A172 (cell line): ENCODE measurements at places on chromosomes 1 and 21. TPM values are rescaled to one million over a fixed set of nuclear protein-coding genes. Genes with fewer than 3 reads are reported as not detected.

Gene CCDC30
- total RNA-seq = 1.2 and 1.8 TPM in 2 replicates

Gene OR10Z1
- total RNA-seq = not detected in 2 replicates

Gene TPTE
- total RNA-seq = 1.2 and 2.5 TPM in 2 replicates

Gene CHODL
- 0.12 TPM in 1 of 2 replicates, not detected in the other for total RNA-seq

Gene CSF3R
- not detected in 2 replicates for total RNA-seq

Gene ATP1A4
- total RNA-seq = not detected in 2 replicates

Gene TNFRSF14
- 0.05 and 0.10 TPM in 2 replicates for total RNA-seq

Gene IGSF9
- total RNA-seq = 0.89 and 1.6 TPM in 2 replicates

Gene IFNLR1
- not detected in 2 replicates for total RNA-seq

Gene KRTAP19-1
- total RNA-seq = not detected in 2 replicates

Gene UBE2U
- total RNA-seq = not detected in 2 replicates

GRCh38 chr1:207300970-207301369 is 20.5 kb upstream of the CD55 start:
- no peak for DNase-seq

DNA sequence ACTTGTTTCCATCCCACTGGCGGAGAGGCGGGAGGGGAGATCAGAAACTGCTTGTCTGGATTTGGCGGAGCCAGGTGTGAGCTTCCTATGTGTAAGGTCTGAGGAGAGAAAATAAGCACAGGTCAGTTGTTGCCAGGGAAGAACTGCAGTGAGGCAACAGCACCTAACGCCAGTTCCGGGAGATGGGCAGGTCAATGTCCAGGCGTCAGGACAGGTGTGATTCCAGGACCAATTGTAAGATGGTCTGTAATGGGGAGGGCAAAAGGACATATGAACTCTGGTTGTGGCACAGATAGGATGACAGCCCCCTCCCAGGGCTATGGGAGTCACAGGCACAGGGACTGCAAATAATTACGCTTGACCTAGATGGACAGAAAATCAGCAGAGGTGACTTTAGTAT is 9.6 kb upstream of the KCNE1 start:
- DNase-seq = no peak

DNA sequence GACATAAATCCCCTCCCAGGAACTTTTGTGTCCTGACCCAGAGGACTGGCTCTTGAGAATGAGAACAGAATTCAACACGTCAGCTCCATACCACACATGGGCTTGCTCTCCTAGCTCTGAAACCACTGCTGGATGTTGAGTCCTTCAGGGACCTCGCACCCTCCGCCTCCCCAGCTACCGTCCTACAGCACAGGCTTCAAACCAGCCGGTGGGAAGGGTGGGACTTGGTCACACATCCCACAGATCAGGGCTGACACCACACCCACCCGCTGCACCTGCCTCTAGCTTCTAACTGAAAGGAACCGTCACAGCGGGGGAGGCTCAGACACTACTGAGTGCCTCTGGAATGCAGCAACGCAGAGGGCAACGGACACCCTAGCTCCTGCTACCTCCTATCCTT is 24.0 kb downstream of the MRAP start:
- no peak for DNase-seq

- DNase-seq = no peak
Observed at GRCh38 chr1:166378805-166379204, 212.0 kb upstream of the FAM78B start.

- no peak for DNase-seq
Observed at GRCh38 chr1:51215169-51215568, 20.9 kb upstream of the RNF11 start.

DNA sequence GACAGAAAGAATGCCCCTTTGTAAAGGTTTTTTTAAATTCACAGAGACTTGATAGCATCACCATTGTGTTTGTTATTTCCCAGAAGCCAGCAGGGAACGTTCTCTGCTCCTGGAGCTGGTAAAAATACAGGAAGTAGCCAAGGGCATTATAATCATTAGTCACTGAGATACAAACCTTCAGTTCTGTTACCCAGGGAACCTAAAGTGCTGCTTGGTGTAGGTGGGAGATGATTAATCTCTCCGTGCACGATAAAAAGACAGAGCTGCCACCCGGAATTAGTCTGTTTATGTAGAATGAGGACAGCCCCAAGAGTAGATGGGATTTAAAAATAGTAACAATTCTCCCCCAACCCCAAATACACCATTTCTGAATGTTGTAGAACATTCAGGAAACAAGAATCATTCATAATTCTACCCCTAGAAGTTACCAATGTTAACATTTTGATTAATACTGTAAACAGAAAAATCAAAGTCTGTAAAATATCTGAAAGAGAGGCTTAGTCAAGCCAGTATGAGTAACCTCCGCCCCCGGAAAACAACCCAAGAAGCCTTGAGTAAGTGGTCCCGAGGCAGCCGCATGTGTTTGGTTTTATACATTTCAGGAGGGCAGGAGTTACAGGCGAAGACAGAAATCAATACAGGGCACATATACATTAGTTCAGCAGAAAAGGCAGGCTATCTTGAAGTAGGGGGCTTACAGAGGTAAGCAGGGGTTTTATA is 45.3 kb upstream of the CTBS start:
- DNase-seq = peak; percentile 48

- no peak for DNase-seq
Observed at GRCh38 chr1:50812346-50812745, 147.7 kb downstream of the FAF1 start.

GRCh38 chr1:203667616-203668015 is 41.0 kb downstream of the ATP2B4 start:
- no peak for DNase-seq

DNA sequence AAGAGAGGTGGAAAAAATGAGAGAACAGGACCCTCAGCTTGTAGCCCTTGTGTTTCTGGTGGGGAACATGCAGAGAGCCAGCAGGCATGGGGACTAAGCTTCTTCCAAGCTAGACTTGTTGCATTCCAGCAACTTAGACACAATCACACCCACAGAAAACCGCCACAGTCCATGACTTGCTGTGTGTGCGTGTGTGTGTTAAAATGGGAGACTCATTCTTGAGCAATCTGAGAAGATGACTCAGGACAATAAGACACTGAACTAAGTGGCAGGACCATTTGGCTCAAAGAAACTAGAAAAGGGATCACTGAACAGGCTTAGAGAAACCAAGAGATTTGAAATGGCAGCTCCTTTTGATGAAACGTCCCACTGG is 78.0 kb downstream of the HLX start:
- peak; percentile 58 for DNase-seq

GRCh38 chr1:202860744-202861419 is 28.1 kb downstream of the RABIF start:
- DNase-seq = peak; percentile 59

GRCh38 chr21:27078915-27079314 is 112.0 kb upstream of the ADAMTS5 start:
- no peak for DNase-seq

DNA sequence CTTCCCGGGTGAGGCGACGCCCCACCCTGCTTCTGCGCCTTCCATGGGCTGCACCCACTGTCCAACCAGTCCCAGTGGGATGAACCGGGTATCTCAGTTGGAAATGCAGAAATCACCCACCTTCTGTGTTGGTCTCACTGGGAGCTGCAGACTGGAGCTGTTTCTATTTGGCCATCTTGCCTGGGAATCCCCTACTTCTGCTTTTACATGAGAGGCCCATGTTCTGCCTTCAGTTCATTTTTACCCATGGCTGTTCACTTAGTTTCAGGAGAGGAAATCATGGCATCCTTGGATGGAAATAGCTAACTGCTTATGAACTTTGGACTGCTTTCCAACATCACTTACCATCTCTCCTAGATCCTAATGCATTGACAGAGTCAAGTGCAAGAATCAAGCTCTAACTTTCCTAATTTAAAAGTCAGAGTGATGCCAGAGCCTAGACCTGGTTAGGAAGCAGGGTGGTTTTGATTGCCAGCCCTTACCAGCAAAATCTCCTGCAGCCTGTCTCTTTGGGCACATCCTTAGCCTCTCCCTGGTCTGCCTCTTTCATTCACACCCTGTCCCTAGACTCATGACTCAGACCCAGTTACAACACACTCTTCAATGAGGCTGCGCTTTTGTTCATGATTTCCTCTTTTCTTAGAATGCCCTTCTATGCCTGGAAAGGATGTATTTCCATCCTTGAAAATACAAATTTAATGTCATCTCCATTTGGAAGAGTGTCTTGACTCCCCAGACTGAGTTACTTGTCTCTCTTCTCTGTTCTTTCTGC is 137.2 kb downstream of the KCTD3 start:
- DNase-seq = peak; percentile 13

DNA sequence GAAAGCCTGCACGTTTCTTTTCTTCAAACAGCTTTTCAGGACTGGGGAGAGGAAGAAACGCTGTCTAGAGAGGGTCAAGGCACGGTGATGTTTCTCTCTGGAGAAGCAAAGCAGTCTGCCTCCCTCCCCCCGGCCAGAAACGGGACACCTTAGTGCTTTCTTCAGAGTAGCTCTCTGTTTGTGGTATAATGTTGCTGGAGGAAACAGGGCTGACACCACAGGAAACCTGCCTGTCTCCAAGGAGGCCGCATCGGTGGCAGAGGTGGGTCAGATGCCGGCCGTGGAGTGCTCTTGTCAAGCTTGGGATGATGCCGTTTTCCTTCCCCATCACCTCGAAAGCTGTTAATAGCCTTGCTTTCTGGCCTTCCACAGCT is 139.4 kb downstream of the DHRS3 start:
- DNase-seq = no peak

- peak; percentile 78 for DNase-seq
Observed at GRCh38 chr1:94270801-94271203, 33.4 kb upstream of the ARHGAP29 start.

DNA sequence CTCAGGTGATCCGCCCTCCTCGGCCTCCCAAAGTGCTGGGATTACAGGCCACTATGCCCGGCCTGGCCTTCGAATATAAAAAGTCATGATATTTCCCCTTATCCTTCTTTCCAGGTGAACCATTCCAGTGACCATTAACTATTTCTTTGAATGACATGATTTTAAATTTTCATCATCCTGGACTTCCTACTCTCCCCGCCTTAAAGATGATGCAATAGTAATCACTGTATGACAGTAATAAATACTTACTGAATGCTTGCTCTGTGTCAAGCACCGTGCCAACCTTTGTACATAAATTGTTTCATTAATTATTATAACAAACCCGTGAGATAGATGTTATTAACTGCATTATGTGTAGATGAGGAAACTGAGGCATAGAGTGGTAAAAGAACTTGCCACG is 19.9 kb upstream of the ATP1A1 start:
- DNase-seq = no peak

- DNase-seq = peak; percentile 19
Observed at GRCh38 chr1:58460469-58460868, 86.1 kb downstream of the OMA1 start.

DNA sequence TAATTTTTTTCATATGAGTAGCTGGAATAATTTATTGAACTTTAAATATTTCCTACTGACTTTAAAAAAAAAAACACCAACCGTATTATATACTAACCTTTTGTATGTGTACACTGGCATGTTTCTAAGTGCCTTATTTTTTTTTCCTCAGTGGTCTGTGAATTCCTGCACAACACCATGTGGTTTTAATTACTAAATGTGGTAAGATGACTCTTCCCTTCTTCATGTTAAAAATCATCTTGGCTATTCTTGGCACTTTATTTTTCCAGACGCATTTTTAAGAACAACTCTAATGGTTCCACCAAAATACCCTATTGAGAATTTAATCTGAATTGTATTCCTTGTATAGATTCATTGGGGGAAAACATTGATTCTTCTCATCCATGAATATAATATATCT is 28.4 kb downstream of the PPP2R5A start:
- no peak for DNase-seq

GRCh38 chr1:53454019-53454418 is 5.2 kb upstream of the DMRTB1 start:
- no peak for DNase-seq

DNA sequence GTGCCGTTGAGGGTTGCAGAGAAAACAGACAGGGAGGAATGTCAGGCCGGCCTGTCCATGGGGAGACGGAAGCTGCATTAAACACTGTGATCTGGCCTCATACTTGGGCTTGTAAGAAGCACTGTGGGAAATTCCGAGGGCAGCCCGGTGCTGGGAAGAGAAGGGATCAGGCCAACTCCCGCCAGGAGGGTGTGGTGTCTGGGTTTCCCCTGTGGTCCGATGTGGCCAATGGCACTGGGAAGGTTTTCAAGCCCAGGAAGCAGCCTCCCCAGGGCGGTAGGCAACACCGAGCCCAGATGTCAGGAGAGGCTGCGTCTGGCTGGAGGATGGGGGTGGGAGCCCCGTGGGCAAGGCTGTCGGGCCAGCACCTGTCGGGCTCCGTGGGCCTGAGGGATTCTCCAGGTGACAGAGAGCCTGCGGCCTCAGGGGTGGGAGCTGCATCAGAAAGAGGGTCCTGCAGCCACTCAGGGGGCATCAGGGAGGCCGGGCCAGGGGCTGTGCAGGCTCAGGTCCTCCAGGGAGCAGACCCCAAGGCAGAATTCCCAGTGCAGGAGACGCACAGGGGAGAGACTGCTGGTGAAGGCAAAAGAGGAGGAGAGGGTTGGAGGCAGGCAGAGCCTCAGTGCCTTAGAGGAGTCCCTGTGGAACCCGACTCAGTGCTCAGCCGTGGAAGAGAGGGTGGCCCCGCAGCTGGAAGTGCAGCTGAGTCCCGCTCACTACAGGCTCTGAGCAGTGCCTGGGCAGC is 8.4 kb downstream of the UBASH3A start:
- DNase-seq = peak; percentile 58
